Fibroblast of villous mesenchyme (primary cell): ENCODE measurements at places on chromosomes 2 and 18. TPM values are rescaled to one million over a fixed set of nuclear protein-coding genes. Genes with fewer than 3 reads are reported as not detected.

Gene NBEAL1
- total RNA-seq: 38.0 and 57.9 TPM in 2 replicates

Gene IL37
- 0.32 TPM in 1 of 2 replicates, not detected in the other for total RNA-seq

Gene ST8SIA5
- under 0.01 TPM in 1 of 2 replicates, not detected in the other for total RNA-seq

Gene ORMDL1
- 32.9 and 57.4 TPM in 2 replicates for total RNA-seq

Gene REG3A
- not detected in 2 replicates for total RNA-seq

Gene MGAT4A
- under 0.01 TPM in 1 of 2 replicates, not detected in the other for total RNA-seq

- DNase-seq: peak; percentile 14
Observed at GRCh38 chr2:188785061-188785460, 189.1 kb upstream of the COL3A1 start.

DNA sequence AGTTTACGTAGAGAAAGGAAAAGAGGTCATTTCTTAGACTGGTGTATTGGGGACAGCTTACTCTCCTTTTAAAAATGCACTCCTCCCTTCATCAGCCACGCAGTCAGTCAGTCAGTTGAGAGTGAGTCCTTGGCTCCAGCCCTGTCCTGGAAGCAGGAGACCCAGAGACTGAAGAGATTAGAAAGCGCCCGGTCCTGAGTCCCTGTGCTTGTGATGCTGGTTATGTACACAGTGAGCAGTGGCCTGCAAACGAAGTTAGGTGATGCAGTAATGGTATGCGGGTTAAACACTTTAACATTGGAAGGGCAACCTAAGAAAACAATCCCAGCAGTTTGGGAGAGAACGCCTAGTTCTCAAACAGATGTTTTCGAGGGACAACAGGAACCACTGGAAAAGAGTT, 6.3 kb upstream of the ASB1 start:
- DNase-seq: no peak

DNA sequence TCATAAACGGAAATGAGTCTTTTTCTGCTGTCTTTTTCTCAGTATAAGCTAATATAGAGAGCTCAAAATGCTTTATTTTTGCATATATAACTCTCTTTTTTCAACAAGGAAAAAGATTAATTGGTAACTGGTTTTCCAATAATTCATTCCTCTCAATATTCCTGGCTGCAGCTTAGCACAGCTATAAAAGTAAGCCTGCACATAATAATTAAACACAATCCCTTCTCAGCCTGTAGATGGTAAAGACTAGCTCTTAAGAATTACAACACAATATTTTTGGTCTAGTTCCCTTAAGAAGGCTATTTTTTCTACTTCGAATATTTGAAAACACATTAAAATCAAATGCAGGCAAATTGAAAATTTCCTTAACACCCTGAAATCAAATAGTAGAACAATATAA, 258.0 kb downstream of the DOK6 start:
- no peak for DNase-seq

DNA sequence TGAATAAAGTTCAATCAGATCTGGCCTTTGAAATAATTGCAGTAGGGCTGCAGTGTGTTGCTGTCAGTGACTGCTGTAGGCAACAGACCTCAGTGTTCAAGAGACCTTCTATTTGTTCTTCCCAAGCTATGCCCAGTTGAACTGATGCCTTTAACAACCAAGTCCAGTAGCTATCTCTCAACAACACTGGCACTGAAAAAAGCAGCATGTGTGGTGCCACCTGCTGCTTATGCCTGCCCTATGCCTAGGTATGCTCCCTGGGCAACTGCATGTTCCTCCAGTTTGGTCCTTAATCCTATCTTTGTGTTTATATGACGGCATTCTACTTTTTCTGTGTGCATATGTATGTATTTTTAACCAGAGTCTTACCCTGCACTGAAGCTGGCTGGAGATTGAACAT, 523.9 kb upstream of the MEX3C start:
- no peak for DNase-seq

GRCh38 chr2:54964816-54965215, 85.4 kb downstream of the RTN4 start:
- DNase-seq: no peak

DNA sequence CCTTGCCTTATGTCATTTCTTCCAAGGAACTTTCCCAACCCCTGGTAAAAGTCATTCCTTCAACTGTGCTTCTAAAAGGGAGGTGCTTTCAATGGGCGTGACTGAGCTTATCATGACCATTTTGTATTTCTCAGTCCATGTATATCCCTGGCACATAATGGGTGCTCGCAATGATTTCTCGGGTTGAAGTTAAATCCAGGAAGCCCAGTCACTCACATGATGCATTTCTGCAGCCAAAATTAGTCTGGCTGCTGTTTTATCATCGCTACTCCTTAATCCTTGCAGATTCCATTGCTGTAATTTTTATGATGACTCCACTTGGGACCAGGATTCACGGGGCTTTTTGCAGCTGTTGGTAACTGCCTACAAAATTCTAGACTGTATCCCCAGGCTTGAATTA, 25.9 kb upstream of the RFX8 start:
- DNase-seq: peak; percentile 88

DNA sequence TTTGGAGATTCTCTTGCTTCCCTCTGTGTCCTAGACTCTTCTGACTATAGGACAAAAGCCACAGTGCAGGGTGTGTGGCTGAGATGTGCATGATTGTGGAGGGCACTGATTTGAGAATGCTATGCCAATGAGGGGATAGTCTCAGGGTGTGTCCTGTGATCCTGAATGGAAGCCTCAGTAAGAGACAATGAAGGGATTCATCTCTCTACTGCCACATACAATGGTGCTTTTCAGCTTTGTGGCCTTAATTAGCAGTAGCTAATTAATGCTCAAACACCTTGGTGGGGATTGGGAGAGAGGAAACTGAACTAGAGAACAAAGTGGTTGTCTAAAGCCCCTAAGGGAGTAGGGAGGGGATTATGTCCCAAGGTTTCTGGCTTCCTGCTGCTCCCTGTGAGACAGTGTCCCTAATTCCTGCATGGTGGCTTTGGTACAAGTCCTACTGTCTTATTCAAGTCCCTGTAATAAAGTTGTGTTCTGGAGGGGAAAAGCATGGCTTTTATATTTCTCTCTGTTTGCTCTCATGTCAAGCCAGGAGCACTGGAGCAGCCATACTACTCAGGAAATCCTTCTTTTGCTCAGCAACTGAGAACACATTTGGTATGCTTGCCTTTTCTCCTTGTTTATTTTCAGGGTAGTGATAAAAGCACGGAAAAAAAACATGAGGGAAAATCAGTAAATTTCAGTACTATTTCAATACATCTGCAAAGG, 415.2 kb upstream of the TCF4 start:
- no peak for DNase-seq

DNA sequence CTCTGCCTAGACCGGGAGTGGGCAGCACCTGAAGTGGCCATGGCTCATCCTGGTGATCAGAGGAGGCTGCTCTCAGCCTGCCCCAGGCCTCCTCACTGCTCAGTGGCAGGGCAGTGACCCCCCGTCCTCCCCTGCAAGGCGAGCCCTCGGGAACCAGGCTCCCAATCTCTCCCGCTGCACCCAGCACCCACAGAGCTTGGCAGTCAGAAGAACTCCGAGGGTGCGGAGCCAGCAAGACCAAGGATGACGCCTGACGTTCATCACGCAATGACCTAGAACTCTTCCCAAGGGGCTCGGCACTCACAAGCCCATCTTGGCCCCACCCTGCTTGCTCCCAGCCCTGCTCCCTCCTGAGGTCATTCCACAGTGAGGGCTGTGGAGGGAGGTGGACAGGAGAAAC, 189.8 kb upstream of the SALL3 start:
- no peak for DNase-seq

DNA sequence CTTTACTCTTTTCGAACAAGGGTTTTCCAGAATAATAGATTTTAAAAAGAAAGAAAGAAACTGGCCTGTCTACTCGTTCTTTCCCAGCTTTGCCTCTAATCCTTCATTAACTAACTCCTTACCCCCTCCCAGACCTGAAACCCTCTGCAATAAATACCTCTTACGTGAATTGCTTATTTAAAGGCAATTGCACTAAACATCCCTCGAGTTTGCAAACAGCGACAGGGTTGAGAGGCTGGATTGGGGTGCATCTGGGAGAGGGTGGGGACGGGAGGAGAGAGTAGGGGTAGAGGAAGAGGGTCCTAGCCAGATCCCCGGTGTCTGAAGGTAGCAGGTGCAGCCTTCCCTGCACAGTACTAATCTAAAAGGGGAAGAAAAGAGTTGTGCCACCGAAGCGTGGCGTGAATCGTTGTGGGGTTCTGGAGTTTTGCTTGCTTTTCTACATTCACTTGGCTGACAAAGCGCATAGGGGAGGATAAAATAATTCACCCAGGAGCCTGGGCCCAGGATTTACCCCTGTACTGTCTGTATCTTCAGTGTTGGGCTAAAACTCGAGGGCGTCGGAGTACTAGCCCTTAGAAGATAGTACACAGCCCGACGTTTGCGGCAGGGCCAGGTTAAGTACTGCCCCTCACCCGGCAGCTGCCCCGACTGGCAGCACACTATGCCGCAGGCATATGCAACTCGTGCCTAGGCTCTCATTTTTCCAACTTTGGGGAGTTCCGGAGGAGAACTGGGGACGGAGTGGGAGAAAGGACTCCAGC, 1.9 kb upstream of the NEUROD1 start:
- DNase-seq: no peak

- peak; percentile 55 for DNase-seq
Observed at GRCh38 chr18:35522130-35522959, 24.6 kb upstream of the INO80C start.

- no peak for DNase-seq
Observed at GRCh38 chr2:198456418-198456817, 652.0 kb downstream of the PLCL1 start.

GRCh38 chr18:39845106-39845505, 2109.9 kb upstream of the PIK3C3 start:
- no peak for DNase-seq

GRCh38 chr18:56312551-56313335, 325.6 kb downstream of the TXNL1 start:
- DNase-seq: no peak

DNA sequence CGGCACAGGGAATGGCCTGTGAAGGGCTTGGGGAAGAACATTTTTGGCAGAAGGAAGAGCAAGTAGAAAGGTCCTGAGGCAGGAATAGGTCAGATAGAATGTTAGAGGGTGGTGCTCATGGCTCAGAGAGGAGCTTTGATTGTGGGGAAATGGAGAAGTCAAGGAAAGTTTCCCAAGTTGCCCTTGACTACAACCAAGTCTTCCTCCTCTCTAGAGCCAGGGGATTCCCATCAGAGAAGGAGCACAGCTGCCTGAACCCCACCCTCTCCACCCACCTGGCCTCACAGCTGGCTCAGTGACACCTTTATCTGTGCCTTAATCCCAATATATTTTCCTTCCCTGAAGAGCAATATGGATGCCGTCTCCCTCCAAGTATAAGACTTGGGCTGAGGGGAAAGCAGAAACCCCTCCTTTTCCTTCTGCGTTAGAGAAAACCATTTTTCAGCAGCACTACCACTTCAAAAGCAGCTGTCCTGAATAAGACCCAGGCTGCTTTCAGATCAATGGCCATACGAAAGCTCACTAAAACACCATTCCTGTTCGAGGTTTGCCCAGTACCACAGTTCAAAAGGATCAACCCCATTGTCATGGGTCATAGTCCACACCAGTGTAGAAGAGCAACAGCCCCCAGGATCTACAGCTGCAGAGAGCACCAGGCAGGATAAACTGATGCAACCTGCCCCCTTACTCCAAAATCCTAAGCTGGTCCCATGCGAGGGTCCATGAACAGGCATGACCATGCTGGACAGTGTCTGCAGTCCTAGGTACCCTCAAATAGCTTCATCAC, 199.6 kb downstream of the AFF3 start:
- no peak for DNase-seq

- DNase-seq: no peak
Observed at GRCh38 chr18:61679836-61680235, 213.0 kb downstream of the RNF152 start.

DNA sequence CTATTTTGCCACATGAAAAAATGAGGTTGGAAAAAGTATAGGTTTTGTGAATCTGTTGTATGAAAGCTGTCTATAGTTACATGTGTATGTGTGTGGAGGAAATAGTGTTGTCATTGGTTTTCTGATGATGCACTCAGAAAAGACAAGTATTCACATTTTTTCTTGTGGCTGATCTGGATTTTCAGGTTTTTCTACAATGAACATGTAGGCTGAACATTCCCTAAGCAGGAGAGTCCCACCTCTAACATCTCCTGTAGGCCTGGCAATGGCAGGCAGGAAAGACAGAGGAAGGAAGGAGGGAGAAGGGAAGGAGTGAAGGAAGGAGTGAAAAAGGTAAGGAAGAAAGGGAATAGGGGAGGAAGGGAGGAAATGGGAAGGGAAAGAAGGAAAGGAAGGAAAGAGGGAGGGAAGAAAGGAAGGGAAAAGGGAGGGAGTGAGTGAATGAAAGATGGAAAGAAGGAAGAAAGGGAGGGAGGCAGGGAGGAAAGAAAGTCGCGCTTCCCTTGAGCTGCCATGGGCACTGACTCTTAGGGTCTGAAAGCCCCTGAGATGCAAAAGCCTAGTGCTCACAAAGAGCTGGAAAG, 495 bp upstream of the IL36RN start:
- DNase-seq: no peak

DNA sequence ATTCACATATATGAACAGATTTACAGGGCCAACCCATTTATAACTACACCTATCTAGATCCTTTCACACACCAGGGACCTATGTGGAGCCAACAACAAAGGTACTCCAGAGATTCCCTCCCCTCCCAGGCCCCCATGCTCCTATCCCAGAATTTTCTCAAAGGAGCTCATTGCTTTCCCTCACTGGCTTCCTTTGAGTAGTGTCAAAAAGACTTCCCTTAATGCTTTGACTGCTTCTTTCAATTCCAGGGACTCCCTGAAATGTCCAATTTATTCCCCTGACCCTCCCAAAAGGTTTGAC, 46.6 kb downstream of the IKZF2 start:
- no peak for DNase-seq

DNA sequence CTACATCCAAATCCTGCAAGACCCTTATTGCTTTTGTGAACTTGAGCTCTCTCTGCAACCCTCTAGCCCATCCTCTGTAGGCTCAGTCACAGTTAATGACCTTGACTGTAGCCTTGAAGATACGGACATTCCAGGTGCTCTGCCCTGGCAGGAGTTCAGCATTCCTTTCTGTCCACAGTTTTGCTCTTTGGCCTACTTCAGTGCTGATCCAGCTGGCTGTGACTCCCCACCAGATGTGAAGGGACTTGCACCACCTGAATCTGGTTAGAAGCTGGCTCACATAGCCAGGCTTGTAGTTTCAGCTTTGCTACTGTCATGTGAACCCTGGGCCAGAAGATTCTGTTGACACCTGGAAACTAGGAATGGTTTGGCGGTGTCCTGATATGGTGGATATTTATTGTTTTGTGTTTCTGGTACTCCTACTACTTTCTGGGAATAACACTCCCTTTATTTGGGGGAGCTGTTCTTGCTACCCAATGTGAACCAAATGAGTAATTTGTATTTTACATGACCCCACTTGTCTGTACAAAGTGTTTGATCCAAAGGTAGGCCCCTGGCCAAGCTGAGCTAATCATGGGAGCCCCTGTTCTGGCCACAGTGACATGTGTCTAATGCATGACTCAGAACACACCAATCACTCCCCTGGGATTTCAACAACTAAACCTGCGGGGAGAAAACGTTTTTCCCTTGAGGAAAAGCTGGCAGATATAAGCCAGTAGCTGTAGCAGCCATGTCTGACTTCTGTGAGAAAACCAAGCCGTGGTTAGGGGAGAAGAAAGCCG, 73.4 kb downstream of the CDCA7 start:
- DNase-seq: peak; percentile 58

- DNase-seq: no peak
Observed at GRCh38 chr2:166256896-166257295, 118.8 kb downstream of the SCN9A start.

- no peak for DNase-seq
Observed at GRCh38 chr2:2000724-2001061, 256.4 kb upstream of the PXDN start.
